B cell (primary cell): ENCODE measurements at places on chromosomes 6 and 20. TPM values are rescaled to one million over a fixed set of nuclear protein-coding genes. Genes with fewer than 3 reads are reported as not detected.

DNA sequence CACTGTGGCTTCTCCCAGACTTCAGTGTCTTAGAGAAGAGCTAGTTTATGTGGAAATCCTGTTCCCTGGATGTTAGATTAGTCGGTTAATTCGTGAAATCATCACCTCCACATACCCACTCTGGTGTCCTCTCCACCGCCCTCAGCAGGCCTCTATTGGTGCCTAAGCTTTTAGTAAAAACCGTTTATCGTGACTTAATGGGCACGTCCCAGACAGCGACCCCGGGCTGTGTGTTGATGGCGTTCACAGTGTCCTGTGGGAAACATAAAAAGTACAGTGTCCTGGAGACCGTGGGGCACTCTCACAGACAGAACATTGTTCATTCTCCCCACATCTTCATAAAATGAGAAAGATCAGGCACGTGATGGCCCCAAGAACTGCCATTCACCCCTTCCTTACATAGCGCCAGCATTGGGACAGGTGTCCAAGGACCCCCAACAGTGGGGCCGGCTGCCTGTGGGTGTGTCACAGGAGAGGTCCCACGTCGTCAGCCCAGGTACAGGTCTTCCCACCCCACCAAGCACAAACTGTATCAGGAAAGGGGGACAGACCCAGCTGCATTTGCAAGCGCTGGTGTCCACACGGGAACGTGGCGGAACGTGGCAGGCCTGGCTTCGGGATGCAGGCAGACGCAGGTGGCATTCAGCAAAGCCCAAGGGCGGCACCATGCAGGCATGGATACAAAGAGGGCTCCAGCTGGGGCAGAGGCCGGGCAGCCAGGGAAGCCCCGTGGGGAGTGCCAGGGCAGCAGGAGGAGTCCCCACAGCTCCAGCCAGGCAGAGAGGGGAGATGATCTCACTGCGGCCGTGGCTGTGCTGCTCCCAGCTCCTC, 237.7 kb downstream of the DLL1 start:
- no peak for DNase-seq

OLIG3 gene
- not detected in 2 replicates for total RNA-seq

RSPO4 gene
- 0.17 and 0.37 TPM in 2 replicates for total RNA-seq

APOBEC2 gene
- total RNA-seq = not detected in 2 replicates

DNA sequence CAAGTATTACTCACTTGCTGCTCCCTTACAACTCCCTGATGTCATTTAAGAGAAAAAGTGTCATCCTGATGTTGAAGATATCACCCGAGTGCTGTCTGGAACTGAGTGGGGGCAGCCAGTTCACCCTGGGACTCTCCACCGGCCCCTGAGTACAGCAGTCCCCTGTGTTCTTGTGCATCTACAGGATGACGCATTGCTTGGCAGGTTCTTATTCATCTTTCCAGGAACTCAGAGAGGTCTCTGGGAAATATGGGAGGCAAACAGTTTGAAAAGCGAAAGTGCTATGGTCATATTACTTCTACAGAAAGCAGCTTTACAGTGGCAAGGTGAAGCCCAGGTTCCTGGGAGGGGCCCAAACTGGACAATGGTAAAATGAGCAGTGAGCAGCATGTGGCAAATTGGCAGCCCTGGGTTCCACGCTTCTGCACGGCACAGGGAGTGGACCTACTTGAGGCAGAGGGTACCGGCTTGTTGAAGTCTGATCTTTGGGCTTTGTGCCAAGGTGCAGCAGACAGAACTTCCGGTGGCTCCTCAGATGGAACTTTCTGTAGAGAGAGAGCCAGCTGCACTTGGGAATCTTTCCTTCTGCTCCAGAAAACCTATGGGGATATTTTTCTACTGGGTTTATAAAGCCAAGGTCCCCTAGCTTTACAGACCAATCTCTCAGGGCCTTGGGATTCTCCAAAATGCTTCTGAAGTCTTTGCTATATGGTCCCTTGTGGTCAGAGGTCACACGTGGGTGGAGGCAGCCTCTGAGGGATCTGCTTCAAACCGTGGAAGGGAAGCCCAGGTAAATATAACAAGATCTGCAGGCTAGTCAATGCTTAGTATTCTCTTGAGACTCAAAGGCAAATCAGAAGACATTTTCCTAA, 128.3 kb downstream of the MAP3K7 start:
- DNase-seq = no peak

GRCh38 chr6:52253494-52253893, 9.2 kb upstream of the IL17F start:
- no peak for DNase-seq

MRAP2 gene
- not detected in 2 replicates for total RNA-seq

DNA sequence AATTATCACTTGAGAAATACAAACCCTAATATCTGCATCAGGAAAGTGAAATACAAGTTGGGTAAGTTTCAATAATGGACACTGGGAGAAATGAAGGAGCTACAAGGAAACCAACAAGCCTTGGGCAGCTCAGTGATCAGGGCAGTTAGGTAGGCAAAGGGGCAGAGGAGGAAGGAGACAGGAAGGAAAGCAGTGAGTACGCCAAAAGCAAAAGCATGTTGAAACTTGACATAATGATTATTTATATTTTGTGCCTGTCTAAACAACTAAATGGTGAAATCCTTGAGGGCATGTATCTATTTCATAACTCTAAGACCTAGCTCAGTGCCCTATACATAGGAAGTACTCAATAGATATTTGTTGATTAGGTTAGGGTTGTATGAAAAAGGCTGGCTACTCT, 23.3 kb downstream of the PXT1 start:
- no peak for DNase-seq

DNA sequence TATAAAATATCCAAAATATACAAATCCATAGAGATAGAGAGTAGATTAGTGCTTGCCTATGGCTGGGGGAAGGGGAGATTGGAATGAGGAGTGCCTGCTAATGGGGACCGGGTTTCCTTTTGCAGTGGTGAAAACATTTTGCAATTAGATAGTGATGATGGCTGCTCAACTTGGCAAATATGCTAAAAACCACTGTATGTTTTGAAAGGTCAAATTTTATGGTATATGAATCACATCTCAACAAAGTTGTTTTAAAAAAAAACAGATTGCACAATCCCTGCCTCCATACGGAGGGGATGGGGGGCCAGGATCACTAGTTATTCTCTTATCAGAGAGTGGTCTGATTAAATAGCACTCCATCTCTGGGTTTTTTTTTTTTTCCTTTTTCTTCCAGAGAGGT, 76.9 kb upstream of the RIPOR2 start:
- DNase-seq = no peak

TBX18 gene
- not detected in 2 replicates for total RNA-seq

SLC22A7 gene
- not detected in 2 replicates for total RNA-seq

DNA sequence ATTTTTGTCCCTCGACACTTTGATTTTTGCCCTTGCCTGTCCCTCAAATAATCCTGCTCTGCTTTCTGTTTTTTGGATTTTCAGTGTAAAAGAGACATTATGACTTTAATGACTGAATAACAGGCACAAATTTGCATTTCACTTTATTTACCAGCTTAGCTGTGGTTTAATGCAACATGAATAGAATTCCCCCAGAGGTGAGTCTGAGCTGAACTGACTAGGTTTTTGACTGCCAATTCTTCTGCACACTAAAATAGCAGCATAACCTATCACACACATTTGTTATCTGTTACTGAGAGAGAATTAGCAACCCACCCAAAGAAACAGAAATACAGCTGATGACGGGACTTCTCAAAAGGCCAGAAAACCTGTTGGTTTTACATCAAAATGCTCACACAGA, 3.9 kb upstream of the RBM24 start:
- DNase-seq = no peak

DNA sequence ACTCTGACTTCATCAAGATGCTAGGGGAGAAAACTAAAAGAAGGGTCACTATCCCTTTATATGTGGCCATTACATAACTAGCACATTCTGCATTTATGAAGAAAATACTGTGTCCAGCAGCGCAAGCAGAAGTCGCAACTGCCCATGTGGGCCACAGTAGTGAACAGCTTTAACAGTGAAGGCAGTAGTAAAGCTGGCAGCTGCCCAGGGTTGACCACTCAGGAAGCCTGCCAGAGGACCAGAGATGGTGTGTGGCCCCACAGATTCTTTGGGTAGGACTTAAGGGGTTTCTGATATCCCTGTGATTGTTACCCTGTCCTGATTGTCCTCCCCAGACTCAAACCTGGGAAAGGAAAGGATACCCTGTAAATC, 88.3 kb upstream of the NT5E start:
- no peak for DNase-seq

- DNase-seq = no peak
These were observed 37.1 kb downstream of the IGF2R start for GRCh38 chr6:160005861-160006540.

DNA sequence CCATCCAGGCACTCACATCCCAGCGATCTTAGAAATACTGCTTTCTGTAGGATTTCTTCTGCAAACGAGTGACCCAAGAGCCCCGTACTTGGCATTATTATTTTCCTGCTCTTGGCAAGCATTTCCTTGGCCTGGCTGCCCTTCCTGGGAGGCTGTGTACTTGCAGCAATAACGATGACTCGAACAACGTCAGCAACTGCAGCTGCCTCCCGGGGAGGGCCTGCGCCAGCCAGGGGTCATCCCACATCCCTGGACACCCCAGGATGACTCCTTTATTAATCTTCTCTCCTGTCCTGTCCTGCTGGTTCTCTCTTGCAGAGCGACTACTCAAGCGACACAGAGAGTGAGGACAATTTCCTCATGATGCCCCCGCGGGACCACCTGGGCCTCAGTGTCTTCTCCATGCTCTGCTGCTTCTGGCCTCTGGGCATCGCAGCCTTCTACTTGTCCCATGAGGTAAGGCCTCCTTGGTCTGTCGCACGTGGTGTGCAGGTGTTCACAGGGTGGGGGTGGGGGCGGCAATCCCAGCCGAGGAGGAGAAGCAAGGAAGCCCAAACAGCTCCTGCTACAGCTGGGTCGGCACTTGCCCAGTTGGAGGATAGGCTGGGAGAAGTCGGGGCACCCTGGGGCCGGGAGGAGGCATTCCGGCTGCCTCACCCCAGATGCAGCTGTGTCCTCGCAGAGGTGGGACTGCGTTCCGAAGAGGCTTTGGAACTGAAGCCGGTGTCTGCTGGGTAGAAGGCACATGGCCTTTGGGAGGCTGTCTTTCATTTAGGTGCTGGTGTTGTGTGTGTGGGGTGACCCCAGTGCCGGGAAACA, 115.3 kb downstream of the SYNDIG1 start:
- DNase-seq = no peak

EPPIN gene
- total RNA-seq = not detected in 2 replicates

- no peak for DNase-seq
These were observed 15.0 kb downstream of the SCAND1 start for GRCh38 chr20:35939264-35939663.

MAS1 gene
- not detected in 2 replicates for total RNA-seq

MTFR2 gene
- 3.9 and 4.0 TPM in 2 replicates for total RNA-seq

- DNase-seq = peak; percentile 75
These were observed 106.3 kb upstream of the RIPOR2 start for GRCh38 chr6:25042036-25042521.

SLC22A16 gene
- not detected in 2 replicates for total RNA-seq

GRCh38 chr6:114605656-114606055, 262.8 kb upstream of the HS3ST5 start:
- DNase-seq = no peak

PACRG gene
- not detected in 2 replicates for total RNA-seq

GRCh38 chr6:35596448-35597442, 84.0 kb upstream of the TULP1 start:
- DNase-seq = no peak

EMILIN3 gene
- not detected in 2 replicates for total RNA-seq

- DNase-seq = no peak
These were observed 19.6 kb upstream of the TRAM2 start for GRCh38 chr6:52596371-52597028.

DNA sequence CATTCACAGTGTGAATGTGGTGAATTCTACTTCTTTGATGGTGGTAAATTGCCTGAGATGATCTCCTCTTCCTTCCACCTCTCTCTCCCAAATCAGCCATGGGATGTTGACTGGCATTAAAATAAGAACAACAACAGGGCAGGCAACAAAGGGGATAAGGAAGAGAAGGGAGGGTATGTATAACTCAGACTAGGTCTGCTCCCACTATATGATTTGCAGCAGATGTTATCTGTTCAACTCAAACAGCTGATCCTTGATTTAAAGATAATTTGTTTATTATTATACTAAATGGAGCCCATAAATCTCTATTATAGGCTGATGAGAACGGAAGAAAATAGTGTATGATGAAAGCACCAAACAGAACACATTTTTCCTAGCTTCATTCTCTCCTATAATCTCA, 262.0 kb downstream of the BTBD3 start:
- DNase-seq = no peak

DNA sequence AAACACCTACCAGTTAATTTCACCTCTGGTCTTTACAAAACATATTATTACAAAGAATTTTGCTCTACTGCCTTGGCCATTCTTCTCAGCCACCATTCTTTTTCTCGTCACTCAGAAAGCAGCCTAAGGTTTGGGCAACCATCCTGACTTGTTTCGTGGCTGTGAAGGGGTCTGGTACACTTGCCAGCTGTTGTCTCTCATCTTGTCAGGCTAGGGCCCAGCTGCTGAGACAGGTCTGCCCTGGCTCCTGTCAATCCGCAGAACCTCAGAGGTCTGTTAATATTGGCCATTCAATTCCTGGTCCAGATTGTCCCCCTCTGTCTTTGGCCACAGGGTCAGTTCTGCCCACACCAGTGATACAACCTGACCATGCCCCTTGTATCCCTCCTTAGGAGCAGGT, 197.7 kb downstream of the UBE3D start:
- no peak for DNase-seq

- DNase-seq = no peak
These were observed 57.2 kb downstream of the SHLD1 start for GRCh38 chr20:5807431-5807830.

- DNase-seq = no peak
These were observed 33.2 kb downstream of the SLC2A10 start for GRCh38 chr20:46742669-46743045.

- DNase-seq = no peak
These were observed 230.9 kb downstream of the CDC5L start for GRCh38 chr6:44618371-44618770.

DNA sequence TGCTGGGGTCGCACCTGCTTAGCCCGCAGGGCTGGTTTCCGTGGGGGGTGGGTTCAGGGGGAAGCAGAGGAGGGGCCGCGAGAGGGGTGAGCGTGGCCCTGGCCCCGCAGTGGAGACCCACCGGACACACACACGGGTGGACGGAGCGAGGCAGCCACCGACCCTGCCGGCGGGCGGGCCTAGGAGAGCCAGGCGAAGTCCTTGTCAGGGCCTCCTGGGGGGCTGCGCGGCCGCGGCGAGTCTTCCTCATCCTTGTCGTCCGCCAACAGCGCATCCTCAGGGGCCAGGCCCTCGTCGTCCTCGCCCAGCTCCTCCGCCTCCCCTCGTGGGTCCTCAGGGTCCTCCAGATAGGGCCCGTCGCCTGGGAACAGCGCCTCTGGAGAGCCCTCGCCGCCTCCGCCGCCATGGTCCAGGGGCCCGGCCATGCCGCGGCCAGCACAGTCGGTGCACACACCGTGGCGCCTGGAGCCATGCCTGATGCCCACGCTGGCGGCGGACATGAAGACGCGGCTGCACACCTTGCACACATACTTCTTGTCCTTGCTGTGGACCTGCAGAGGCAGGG, 7.3 kb downstream of the SLC2A4RG start:
- no peak for DNase-seq

DNA sequence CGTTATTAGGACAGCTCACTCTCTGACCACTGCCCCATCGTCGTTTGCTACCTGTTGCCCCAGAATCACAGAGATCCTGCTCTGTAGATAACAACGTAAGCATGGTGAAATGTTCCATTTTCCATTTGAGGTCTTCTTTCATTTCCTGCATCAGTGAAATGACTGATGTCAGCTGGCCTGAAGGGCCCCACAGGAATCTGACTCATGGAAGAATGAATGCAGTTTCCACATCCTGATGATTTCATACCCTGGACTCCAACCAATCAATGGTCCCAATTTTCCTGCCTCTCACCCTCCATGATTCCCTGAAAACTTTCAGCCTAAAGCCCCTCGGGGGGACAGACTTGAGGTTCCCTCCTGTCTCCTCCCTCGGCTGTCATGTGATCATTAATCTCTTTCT, 394.4 kb upstream of the CDH4 start:
- no peak for DNase-seq
